ENCODE measurements at places on chromosomes 6 and 20.

DNA sequence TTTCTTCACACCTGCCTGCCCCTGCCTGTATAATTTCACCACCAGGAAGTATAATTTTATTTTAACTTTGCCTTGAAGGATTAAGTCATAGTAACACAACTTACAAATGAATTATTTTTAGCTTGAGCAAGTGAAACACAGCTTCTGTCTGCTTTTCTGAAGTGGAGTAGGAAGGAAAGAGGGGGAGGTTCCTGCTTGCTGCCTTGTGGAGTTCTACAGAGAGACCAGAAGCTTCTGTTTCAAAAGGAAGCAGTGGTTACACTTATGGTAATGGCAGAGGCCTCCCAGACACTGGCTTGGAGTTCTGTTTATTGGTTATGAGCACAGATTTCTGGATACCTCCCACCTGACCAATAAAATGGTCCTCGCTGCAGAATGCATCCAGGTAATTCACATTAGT is 159.6 kb downstream of the TMEM200A start:
- no peak for DNase-seq

- DNase-seq = no peak
These were observed 15.3 kb downstream of the TNFAIP3 start for GRCh38 chr6:137882225-137882961.

DNA sequence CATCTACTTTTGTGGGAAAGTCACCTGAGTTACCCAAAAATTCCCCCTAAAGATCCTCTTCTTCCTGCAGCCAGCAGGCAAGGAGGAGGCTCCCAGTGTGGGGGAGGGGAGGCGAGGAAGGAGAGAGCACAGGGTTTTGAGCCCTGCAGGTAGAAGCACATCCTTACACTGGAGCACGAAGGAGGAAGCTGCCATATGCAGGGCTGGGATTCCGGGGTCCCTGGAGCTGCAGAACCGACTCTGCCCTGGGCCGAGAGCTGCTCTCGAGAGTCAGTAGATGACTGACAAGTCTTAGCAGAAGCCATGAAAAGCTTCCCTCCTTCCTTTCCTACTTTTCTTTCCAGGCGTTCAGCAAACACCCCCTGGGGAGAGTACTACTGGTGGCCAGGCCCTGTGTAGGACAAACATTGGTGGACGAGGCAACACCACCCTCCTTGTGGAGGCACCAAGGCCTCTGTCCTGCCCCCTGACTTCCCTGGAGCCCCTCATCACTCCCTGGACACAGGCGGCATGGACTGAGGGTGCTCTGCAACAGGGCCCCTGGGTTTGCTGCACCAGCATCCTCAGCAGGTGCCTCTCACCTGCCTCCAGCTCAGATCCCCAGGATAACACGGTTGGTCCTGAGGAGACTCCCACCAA is 211.7 kb upstream of the CST7 start:
- DNase-seq = no peak

- DNase-seq = no peak
These were observed 79.5 kb upstream of the MYL9 start for GRCh38 chr20:36461600-36462439.

GRCh38 chr6:87012035-87012434 is 74.7 kb downstream of the HTR1E start:
- DNase-seq = no peak

GRCh38 chr20:63520934-63521601 is 503 bp downstream of the PPDPF start:
- DNase-seq = no peak

GRCh38 chr6:151862461-151862860 is 55.0 kb downstream of the ESR1 start:
- DNase-seq = no peak

DNA sequence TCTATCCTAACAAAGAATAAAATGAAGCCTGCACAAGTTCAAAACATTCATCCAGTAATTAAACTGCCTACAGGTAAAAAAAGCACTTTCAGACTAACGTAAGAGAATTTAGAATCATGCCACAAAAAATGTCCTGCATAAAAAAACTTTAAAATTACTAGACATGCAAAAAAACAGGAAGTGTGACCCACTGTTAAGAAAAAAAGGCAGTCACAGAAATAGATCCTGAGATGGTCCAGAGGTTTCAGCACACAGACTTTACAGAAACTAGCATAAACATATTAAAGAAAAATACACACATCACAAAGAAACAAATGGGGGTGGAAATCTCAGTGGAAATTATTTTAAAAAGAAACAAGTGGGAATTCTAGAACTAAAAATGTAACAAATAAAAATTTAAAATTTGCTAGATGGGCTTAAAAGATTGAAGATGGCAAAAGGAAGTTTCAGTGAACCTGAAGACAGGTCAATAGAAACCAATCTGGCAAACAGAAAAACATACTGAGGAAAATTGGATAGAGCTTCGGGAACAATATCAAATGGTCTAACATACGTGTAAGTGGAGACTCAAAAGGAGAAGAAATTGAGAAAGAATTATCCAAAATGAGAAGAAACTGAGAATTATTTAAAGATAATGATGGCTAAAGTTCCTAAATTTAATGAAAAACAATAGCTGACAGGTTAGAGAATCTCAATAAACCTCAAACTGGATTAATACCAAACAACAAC is 3.4 kb upstream of the ZNF133 start:
- DNase-seq = no peak

DNA sequence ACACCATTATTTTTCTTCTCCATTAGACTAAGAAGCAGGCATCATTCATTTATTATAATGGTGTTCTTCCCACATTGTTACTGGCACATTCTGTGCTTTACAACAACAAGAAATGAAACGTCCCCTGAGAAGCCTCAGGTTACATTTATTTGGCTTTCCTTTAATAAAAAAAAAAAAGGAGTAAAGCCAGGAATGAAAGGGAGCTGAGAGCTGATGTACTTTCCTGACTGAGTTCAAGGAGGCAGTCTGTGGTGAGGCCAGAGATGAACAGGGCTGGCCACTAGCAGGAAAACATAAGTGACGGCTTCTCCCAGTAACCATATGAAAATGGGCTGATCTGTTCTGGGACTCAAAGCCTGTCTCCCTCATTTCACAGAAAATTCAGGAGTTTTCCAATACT is 742.1 kb downstream of the MAFB start:
- DNase-seq = no peak

DNA sequence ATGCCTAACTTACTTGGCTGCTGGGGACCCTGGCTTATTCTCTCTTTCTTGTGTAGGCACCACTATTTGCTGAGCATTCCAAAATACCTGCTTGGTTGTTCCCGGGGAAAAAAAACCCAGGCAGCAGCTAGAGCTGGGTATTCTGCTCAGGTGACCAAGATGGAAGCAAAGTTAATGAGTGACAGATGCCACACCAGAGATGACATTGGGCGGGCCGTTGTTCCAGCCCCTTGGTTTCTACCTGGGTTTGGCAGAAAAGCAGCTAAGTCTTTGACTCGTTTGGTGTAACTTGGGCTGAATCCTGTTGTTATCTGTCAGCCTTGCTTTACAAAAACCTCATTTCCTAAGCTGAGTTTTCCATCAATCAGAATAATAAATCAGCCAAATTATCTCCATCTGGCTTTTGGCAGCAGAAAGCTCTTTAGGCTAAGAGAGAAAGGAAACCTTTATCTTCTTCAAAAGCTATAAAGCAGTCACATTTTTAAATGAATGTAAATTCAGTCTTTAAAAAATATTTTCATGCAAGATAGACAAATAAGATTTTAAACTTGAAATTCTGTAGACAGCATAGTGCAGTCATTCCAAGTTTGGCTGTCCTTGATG is 202.0 kb upstream of the GMDS start:
- peak; percentile 0 for DNase-seq

DNA sequence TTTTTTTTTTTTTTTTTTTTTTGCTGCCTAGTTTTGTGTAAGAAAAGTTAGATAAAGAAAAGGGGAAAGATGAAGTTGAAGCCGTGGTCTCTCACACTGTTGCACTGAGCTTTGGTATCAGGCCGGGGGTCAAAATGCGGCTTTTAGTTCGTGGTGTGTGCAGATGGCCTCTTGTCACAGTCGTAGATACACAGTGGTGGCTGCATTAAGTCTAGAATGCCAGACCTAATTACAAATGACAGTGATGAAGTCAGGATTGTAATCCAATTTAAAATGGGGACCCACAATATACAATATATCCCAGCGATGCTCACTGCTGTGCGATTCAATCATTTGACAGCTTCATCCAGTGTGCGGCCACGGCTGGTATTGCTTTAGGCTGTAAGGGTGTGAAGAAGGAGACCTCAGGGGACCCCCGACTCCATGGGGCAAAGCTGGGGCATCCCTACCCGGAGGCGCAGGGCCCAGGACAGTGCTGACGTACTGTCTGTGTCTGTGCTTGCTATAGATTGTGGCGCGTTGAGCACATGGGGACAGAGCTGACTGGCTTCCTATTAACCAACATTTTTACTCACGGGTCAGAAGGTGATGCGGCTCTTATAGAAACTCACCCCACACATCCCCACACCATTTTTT is 210.0 kb upstream of the SOX4 start:
- DNase-seq = no peak

DNA sequence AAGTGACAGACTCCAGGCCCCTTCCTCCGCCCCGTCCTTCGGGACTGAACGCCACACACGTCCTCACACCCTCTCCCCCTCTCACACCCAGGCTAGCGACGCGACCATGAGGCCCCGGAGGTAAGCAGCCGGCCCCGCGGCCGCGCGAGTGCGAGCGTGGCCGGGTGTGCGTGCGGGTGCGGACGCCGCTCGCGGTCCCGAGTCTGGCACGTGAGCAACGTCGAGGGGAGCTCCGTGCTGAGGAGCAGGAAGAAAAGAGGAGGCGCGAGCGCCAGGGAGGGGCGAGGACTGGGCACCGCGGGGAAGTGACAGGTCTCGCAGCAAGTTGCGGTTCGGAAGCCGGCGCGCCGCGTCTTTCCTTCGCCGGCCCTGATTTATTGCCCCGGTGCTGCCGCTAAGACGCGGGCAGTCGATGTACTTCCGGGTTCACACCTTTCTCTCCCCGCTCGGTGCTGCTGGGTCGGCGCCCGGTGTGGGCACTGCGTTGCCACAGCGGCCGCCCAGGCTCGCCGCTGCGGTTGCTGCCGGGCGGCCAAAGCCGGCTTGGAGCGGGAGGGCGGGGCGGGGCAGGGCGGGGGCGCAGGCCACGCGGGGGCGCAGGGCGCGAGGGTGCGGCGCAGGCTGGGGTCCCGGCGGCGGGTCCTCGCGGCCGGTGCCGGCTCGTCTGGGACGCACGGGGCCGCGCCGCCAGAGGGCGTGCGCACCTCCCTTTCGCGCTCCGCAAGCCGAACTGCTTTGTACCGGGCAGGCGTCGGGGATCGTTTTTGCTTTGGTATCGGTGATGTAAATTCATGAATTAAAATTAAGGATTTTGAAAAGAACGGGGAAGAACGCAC is 15.8 kb upstream of the LIN28B start:
- DNase-seq = no peak

GRCh38 chr20:49501917-49502316 is 19.4 kb upstream of the KCNB1 start:
- DNase-seq = no peak

- DNase-seq = no peak
These were observed 167.7 kb upstream of the RIN2 start for GRCh38 chr20:19590382-19590781.

- no peak for DNase-seq
These were observed 18.1 kb downstream of the SLX4IP start for GRCh38 chr20:10453241-10453640.

DNA sequence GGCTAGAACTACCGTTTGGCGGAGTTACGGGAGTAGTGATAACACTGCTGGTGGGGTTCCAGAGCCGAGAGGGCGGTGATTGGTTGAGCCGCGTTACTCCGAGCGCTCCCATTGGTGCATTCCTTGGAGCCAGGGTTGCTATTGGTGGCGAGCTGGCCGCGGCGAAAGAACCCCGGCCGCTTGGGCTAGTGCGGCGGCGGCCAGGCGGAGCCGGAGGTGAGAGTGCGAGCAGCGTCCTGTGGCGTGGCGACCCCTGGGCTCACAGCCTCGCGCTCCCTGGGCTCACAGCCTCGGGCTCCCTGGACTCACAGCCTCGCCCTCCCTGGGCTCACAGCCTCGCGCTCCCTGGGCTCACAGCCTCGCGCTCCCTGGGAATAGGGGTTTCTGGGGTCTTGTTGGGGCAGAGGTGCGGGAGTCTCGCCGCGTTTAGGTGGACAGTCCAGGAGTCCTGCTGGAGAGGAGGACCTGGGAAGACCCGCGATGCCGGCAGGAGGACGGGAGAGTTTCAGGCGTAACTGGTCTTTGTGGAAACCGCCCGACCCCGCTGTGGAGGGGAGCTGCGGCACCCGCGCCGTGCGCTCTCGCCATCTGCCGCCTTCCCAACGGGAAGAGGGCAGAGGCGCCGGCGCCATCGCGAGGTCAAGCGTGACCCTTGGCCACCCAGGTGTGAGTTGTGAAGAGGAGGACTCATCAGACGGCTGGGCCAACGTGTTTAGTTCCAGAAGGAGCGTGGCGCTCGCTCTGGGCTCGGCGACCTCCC is 12.2 kb downstream of the PRDM13 start:
- DNase-seq = no peak

- no peak for DNase-seq
These were observed 102.4 kb downstream of the TNFRSF21 start for GRCh38 chr6:47207261-47207660.

- DNase-seq = no peak
These were observed 224.5 kb downstream of the RFPL4B start for GRCh38 chr6:112571488-112572270.

DNA sequence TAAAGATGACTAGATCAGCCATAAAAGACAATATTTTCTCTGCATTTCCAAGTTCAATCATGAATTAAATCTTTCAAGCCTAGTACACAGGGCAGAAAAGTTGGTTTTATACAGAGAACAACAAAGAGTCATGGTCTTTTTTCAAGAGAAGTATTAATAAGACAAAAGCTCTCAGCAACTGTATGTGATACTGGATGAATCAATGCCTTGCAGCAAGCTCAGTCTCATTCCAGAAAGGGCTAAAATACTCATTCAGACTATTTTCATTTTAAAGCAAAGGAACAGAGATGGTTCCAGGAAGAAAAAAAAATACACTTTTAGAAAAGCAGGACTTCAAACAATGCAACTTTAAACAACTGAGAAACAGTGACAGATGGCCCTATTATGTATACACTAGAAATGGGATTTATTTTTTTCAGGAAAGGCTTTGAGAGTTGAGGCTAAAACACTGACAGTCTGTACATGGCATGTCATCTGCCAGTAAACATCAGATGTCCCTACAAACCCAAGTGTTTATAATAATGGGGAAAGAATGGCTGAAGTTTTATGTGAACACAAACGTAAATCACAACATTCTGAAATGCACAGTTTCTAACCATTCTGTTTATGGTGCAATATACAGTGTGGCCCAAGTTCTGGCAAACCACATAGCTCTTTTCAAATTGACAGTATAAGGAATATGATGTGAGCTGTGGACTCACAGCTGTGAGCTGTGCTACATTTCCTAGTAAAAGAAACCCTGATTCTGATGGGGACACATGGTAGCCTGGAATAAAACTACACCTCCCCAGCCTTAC is 114.3 kb upstream of the DST start:
- DNase-seq = peak; percentile 51

DNA sequence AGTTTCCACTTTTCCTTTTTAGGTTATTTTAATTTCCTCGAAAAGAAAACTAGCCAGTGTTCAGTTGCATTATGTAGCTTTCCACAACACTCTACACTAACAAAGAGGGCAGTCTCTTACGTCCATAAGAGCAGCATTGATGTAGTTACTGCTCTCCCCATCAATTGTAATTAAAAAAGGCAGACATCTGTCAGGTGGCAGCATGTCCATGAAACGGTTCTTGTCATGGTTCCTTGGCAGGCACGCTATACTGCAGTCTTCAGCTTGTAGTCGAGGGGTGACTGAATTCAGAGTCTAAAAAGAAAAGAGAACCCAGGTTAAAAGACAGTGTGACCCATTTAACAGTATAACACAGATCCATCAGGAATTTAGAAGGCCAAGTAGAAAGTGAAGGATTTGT is 80.1 kb upstream of the THEMIS start:
- no peak for DNase-seq

- DNase-seq = no peak
These were observed 540.7 kb downstream of the BCKDHB start for GRCh38 chr6:80647156-80647555.

Measured in NCI-H1694 treated with DMSO at 0.1 percent for 48 hours (cell line).